ENCODE measurements at places on chromosomes 11 and 22.

- DNase-seq, result no peak
These were observed 1.7 kb upstream of the TXNRD2 start for GRCh38 chr22:19943082-19944026.

DNA sequence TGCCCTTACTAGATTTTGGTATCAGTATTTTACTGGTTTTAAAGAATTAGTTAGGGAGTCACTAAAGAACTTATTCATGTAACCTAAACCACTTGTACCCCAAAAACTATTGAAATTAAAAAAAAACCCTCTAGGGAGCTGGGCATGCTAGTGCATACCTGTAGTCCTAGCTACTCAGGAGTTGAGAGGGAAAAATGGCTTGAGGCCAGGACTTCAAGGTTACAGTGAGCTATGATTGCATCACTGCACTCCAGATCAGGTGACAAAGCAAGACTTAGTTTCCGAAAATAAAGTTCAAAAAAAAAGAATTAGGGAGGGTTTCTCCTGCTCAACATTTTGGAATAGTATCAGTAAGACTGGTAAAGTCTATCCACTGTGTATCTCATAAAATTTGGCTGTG lies 364.4 kb upstream of the LUZP2 start:
- no peak for DNase-seq

- DNase-seq, result no peak
These were observed 1.1 kb downstream of the OR5A2 start for GRCh38 chr11:59425131-59425530.

DNA sequence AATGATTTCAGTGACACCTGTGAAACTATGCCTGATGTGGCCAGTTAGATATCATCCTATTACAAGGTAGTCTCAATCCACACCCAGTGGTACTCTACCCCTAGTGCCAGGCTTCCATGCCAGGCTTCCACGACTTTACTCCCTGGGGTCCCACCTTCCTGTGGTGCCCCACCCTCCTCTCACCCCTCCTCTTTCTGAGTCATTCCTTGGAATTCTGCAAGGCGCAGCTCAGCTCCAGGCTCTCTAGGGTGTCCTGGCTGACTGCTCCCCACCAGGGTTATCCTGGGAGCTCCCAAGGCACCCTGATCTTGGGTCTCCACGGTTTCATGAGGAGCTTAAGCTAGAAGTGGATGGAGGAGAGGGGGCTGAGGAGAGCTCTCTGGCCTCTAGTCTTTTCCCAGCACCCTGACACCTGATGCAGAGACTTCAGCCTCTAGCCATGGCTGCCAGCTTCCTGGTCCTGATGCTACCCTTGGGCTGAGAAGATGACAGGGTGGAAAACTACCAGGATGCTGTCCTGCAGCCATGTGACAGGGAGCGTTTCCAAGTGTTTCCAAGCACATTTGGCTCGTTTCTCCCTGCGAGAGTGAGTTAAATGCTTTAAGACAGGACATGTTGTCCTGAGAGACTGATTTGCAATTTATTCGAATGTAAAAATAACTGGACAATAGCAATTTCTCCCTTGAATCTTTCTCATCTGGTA lies 1461.2 kb downstream of the TBC1D22A start:
- DNase-seq, result no peak

GRCh38 chr11:72543849-72544542 lies 109.7 kb upstream of the CLPB start:
- DNase-seq, result no peak

Data from NCI-H187 (cell line).